Activated T-cell treated with anti-CD3 and anti-CD28 coated beads for 1 hour (primary cell): ENCODE measurements at places on chromosomes 2 and 18.
A peak's percentile ranks its signal among the peaks of the same experiment; 100 is the strongest.

DNA sequence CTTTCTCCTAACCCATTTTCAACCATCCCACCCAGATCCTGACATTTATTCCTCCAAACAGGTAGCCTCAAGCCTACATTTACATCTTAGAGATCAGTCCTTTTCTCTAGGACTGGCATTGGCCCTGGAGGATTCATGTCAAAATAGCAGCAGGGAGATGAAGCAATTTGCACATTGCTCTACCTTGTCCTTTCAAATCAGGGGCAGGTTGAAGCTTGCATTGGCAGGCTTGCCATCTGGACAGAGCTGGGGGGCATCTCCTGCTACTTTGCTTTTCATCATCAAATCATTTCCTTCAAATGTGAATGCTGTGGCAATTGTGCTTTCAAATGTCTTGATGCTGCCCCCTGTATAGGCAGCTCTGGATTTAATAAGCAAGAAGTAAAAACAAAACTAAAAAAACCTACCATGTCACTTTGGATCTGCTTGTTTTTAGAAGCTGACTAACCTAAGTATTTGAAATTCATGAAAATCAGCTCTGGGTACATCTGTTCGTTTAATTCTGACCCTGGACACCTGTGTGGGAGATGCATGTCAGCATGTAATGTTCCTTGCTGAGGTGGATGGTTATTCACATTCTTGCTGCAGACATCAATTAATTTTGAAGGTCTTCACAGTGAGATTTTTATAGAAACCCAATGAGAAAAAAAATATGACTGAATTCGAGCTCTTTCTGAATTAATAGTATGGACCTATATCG lies 47.9 kb downstream of the KIF5C start:
- no peak for DNase-seq

DNA sequence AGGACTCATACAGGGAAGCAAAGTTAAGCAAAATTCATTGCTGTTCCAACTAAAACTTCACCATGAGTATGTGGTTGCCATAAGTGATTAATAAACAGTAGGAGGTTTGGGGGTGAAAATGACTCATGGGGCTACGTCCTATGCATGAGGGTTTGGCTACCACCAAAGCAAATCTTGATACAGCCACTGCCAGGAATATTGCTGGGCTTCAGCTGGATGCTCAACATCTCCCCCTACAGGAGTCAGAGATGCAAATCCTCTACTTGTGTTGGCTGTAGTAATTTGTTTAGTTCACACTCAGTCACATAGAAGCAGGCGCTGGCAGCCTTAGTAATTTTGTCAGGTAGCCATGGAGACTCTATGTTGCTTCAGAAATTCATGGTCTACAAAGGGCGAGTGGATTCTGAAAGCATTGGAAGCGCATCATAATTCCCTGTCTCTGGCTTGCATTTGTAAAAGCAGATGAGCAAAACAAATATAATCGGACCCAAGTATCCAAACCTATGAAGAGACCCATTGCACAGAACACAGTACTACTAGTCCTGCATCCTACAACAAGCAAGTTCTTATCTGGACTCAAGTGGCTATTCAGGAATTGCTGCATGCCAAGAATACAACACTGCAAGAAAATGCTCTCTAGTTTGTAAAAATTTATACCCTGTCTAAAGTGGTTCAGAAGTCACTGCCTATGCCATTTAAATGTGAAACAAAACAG lies 76.0 kb downstream of the CD28 start:
- peak; percentile 41 for DNase-seq

- DNase-seq, result no peak
Measured at GRCh38 chr2:120255071-120255470, 2.4 kb downstream of the RALB start.

GRCh38 chr18:68181956-68182355 lies 533.0 kb downstream of the TMX3 start:
- DNase-seq, result no peak

DNA sequence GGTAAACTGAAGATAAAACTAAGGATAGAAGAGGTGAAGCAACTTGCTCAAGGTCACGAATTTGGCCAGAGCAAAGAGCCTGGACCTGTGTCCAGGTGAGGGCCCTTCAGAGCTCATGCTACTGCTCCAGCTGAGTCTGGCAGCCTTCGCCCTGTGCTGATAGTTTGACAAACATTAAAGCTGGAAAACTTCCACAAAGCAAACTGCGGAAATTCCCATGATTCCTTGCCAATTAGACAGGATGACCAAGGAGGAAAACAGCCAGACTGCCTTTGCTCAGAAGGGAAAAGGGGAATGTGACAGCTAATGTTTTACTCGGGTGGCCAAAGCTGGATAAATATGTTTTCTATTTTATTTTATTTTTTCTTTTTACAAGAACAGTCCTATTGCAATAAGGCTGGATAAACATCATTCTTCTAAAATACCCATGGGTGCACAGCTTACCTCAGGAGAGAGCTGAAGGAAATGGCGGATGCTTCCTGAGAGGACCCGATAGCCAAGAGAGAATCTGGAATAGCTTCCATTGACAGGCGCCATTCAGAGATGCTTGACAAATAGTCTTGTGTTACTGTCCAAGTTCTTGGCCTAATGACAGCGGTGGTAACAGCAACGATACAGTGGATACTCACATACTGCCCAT lies 5.3 kb upstream of the CTAGE1 start:
- no peak for DNase-seq

DNA sequence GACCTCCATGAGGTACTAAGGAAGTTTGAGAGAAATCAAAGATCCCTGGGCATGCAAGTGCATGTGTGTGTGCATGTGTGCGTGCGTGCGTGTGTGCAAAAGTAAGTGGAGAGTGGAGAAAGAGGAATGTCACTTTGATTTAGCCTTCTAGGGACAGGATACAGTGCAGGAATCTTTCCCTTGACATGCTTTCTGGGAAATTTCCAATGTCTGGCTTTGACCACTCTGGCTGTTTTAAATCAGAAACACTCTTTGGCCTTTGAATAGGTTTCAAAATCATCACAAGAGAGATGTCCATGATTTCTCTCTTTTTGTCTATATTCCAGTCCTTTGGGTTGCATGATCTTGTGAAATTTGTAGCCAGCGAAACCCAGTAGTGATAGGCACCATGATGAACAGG lies 162.0 kb downstream of the ALK start:
- no peak for DNase-seq

DNA sequence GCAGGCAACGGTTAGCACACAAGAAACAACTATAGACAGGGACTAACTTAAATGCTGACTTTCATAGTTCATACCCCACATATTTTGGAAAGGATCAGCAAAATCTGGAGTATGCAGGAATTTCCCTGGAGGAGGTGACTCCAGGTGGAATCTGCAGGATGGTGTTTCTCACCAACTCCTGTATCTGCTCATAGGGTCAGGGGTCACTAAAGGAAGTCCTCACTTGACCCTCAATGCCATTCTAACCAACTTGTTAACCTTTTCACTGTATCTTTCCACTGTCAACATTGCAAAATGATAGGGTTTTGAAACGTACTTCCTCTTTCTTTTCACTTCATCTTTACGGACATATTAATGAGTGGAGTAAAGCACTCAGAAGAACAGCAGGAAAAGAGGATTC lies 207.0 kb upstream of the CXCR4 start:
- no peak for DNase-seq

GRCh38 chr2:190996338-190996946 lies 17.5 kb downstream of the STAT1 start:
- no peak for DNase-seq

DNA sequence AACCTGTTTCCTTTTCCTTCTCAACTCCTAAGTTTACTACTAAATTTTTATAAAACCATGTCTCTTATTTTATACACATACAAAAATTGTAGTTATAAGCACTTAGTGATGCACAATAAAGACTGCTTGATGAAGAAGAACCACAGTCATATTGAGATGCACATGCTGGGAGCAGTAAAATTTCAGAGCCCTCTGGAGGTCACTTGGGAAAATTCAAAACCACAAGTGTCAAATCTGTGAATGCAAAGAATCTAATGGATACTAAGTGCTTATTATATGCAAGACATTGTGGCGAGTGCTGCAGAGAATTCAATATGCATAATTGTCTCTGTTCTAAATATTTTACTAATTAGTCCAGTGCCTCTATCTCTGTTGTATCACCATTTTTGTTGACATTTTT lies 180.5 kb downstream of the VWC2L start:
- DNase-seq, result no peak

GRCh38 chr2:18373081-18373480 lies 187.4 kb downstream of the RDH14 start:
- DNase-seq, result no peak

GRCh38 chr18:24136967-24137373 lies 1.9 kb upstream of the CABYR start:
- DNase-seq, result no peak

DNA sequence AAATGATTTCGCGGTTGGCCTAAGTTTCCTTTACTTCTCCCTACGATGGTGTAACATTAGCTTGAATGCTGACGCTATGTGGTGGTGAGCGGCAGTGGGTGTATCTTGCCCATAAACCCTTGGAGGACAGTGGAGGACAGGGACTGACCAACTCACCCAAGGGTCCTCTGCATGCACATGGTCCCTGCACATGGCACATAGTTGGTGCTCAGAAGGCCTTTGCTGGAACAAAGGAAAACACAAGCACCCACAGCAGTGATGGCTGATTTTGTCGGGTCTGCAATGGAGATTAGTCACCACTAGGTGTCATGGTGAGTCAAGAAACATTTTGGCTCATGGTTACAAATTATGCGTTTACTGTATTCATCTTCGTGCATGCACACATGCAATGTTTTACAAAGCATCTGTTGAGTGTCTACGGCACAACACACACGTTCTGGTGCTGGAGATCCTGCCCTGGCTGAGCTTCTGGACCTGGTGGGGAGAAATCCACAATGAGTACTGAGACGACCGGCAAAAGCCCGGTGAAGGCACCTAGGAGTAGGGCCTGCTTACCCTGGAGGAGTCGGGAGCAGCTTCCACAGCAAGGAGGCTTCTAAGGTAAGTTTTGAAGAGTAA lies 44.0 kb downstream of the PDCL3 start:
- DNase-seq, result peak; percentile 14
